ENCODE measurements at places on chromosomes 6 and 20.
A peak's percentile ranks its signal among the peaks of the same experiment; 100 is the strongest.

DNA sequence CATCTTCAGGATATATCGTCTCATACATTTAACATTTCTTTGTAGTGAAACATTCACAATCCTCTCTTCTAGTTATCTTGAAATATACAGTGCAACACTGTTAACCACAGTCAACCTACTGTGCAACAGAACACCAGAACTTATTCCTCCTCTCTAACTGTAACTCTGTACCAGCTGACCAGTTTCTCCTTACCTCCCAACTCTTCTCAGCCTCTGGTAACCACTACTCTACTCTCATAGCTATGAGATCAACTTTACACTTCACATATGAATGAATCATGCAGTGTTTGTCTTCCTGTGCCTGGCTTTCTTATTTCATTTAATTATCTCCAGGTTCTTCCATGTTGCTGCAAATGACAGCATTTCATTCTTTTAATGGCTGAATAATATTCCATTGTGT, 337.6 kb downstream of the BTBD9 start:
- no peak for DNase-seq

GRCh38 chr6:119735530-119735929, 386.0 kb upstream of the MAN1A1 start:
- DNase-seq = no peak

DNA sequence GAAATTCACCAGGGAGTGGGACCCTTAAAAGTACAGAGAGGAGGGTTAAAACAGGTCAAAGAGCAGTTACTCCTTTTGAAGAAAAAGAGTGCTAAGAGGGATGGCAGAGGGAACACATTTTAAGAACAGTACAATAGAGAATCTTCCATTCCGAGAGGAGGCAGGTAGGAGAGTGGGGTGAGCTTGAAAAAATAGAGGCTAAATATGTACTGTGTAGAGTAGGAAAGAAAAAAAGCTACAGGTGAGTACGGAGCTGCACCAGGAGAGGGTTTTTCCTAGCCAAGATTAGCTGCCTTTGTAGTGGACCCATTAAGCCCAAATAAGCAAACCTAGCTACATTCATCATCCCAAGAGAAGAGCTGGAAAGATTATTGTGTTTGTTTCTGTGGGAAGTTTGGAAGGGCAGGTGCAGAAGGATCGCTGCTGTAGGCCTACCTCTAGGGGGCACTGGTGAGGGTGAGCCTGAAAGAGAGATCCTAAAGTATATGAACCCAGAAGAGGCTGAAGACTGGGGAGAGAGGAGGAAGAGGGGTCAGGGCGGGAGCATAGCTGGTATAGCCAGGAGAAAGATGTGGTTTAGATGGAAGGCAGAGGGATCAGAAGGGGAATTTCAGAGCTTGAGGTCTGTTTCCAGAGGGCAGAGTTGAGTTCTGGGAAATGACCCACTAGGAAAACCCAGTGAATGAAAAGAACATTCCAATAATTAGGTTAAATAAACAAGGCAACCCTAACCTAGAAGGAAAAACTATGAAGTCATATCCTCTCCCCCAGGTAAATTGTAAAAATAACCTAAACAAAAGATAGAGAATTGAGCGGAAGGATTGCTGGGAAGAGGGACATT, 50.2 kb upstream of the HINT3 start:
- no peak for DNase-seq

DNA sequence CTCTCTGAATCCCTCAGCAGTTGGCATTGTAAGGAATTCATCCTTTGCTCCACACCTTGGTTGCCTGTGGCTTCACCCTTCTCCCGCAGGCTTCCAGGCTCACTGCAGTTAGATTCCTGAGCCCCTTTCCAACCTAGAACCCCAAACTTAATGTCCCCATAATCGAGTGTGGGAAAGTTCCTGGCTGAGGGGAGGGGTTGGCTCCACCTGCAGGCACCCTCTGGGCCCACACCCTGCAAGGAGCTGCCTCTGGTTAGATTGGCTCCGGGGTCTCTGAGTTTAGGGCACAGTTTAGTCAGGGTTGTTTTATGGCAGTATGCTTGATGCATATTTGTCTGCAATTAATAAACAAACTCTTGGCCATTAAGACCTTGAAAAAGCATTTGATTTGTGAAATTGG, 63.4 kb downstream of the MTHFD1L start:
- DNase-seq = no peak

DNA sequence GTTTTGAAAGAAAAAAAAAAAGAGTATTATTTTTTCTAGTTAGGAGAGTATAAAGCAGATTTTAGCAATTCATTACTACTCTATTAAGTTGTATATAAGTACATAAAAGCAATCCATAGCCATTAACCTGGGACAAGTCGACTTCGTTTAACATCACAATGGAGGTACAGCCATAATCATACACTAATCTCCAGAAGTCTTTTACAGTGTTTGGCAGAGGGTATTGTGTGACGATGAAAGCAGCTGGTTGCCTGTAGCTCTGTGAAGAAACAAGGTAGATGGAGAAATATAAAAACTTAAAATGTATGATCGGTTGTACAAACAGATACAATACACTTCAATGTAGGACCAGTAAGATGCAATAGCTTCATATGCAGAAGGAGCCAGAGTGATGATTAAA, 75.9 kb upstream of the THEMIS start:
- DNase-seq = no peak

GRCh38 chr6:48290595-48290994, 179.6 kb upstream of the PTCHD4 start:
- no peak for DNase-seq

- DNase-seq = no peak
Observed at GRCh38 chr6:47630587-47630986, 67.8 kb upstream of the ADGRF4 start.

DNA sequence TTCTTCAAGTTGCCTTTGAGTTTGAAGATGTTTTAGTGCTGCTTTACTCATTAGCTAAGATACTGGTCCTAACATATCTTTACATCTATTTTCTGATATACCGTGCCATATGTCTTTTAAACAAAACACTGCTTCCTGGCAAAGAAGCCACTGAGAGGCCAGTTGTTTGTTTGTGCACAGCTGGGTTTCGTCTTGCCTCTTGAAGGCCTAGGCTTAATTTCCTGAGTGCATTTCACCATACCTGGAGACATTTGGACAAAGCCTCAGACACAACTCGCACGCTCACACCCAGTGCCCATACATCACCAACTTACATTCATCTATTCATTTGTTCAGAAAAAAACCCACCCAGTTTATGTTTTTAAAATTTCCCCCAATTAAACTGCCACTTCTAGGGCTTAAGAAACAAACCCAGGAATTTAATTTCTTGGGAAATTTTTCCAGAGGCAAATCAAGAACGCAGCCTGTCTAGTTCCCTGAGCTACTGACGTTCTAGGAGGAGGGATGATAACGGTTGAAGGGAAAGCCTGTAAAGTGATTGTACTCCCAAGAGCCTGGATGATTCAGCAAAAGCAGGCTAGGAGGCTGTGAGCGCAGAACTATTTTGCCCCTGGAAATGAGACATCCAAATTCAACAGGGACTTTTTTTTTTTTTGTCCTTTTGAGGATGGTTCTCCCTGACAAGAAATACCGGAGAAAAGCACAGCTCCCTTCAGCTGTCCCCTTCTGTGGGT, 77.7 kb downstream of the OLIG3 start:
- no peak for DNase-seq

DNA sequence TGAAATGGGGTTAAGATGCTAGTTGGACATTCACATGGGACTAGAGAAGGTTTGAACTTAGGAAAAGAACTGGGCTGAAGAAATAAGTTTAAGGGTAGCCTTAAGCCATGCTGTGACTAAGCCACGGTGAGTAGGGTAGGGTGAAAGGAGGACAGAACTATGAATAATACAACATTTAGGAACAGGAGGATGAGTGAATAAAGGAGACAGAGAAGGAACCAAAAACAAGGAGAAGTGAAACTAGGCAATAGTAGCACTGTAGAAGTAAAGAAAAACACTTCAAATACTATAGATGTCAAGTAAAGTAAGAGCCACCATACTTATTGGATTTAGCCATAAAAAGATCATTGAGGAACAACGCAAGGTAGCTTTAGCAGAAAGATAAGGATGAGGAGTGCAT, 111.2 kb downstream of the KCNQ5 start:
- no peak for DNase-seq

GRCh38 chr20:39882806-39883205, 806.2 kb downstream of the MAFB start:
- no peak for DNase-seq

GRCh38 chr6:55974688-55975087, 99.3 kb upstream of the BMP5 start:
- DNase-seq = no peak

- no peak for DNase-seq
Observed at GRCh38 chr6:14429396-14429795, 311.8 kb downstream of the CD83 start.

DNA sequence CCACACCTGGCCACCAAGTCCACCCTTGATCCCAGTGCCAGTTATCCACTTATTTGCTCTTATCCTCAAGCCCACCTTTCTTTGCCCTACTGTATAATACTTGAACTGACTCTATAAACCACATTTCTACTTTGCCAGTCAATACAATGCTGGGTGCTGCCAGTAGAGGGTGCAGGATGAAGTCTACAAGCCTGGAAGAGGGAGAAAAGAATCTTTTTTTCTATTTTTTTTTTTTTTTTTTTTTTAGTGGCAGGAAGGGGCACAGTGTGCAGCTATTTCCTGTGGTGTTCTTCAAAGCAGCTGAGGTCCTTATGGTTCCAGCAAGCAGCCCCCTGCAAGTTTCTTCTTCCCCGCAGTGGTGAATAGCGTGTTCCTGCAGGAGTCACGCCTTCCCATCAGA, 22.2 kb upstream of the GABRR1 start:
- DNase-seq = no peak

DNA sequence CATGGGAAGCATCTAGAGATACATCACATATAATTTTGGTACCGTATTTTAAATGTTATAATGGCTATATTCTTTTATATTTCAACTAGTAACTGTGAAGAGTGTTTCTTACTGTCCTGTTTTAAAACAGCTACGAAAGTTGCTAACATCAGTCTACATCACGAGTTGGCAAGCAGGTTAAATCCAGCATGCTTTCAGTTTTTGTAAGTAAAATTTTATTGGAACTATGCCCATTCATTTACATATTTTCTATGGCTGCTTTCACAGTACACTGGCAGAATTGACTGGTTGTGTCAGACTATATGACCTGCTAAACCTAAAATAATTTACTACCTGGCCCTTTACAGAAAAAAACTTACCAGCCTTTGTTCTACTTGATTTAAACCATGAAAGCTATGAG, 478.1 kb downstream of the PHF3 start:
- DNase-seq = no peak

- DNase-seq = no peak
Observed at GRCh38 chr6:160217073-160217472, 41.5 kb downstream of the SLC22A2 start.

DNA sequence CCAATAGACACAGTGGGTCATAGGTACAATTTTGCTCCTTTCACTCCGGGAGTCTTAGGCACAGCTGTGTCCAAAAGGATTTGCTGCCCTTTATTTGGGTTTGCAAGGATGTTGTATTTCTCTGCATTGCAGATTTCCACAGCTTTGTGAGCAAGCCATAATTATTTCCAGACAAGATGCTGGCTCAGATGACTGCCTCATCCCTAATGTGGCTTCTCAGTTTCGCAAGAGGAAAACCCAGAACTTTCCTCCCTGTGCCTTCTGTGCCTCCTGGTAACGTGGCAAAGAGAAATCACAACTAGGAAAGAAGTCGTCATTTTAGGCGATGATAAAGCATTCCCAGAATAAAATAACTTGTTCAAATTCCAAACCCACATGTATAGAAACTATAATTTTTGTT, 33.7 kb downstream of the FAM50B start:
- peak; percentile 97 for DNase-seq

- DNase-seq = no peak
Observed at GRCh38 chr20:50717974-50718761, 13.2 kb upstream of the PARD6B start.

DNA sequence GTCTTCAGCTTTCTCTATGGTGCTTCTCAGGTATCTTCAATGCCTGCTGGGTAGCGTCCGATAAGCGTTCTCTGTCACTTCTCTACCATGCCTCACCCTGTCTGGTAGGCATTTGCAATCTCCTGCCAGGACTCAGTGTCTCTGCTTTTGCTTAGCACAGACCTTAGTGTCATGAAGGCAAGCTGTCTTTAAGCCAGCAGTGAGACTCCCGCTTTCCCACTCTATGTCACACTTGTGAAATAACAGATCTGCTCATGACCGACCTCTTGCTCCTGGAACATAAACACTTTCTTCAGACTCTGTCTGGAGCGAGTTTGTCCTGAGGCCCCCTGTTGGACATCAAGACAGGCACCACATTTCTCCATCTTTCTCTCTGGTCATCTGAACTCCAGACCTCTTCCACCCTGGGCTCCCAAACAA, 17.0 kb downstream of the ADGRB3 start:
- no peak for DNase-seq

DNA sequence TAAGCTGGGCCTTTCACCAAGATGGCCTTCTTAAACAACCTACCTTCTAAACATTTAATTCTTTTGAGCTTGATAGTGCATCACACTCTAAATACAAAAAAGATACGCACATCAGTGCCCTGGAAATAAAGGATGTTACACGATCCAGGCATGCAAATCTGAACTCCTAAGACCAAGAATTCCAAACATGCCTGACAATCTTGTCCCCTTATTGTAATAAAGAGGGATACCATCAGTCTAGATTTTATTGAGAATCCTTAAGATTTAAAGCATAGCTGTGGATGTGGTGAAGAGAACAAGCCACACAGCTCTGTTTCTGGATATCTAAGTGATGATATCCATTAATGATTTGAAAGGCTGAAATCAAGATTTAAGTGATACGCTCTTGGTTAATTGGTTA, 13.0 kb downstream of the ZNF451 start:
- no peak for DNase-seq

DNA sequence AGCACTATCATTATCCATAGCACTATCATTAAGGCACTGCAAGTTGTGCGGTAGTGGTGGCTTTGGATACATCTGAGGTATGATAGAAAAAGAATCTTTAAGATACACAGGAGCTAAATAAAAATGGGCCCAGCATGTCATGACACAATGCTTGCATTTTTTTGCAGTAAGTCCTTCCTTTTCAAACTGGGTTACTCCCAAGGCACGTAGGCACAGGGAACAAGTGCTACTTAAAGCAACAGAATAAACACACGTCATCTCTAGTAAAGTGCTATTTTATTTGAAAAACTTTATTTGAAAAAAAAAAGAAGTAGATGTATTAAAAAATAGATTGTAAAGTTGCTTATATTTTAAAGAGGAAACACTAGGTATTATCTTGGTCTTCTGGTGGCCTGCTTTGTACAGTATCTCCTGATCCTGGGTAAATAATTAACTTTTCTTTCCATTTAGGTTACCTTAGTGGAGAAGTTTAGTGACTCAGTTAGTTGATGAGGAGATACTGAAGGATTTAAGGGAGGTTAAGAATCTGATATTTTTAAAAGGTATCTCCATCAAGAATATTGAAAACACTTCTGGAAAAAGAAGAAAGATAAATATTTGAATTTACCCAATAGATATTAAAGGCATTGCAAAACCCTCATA, 129.6 kb downstream of the EDN1 start:
- DNase-seq = no peak

DNA sequence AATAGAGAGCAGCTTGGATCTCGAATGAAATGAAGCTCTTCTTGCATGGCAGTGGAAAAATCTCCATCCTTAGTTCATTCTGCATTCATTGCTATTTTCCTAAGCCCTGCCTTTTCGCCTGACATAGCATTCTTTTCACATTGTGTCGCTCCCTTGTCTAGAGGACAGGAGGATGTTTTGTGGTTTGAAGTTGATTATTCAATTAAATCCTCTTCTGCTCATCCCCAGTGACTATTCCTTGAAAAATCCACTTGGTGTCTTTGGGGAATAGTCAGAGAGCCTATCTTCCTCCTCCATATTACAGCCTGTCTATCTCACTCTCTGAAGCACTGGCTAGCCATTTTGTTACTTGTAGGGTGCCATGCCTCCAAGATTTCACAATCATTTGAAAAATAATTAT, 161.2 kb downstream of the KLHL32 start:
- no peak for DNase-seq

Measured in skin of body (tissue), 3 donors.